ENCODE measurements at places on chromosomes 6 and 20. TPM values are rescaled to one million over a fixed set of nuclear protein-coding genes. Genes with fewer than 3 reads are reported as not detected.

SLC17A1 gene
- total RNA-seq, result not detected

UBE2C gene
- 154 TPM for total RNA-seq

CTAGE9 gene
- not detected for total RNA-seq

PDYN gene
- not detected for total RNA-seq

C20orf204 gene
- 9.7 TPM for total RNA-seq

FERMT1 gene
- not detected for total RNA-seq

ECHDC1 gene
- total RNA-seq, result 40.2 TPM

ANKRD66 gene
- total RNA-seq, result not detected

PMEPA1 gene
- total RNA-seq, result 4.9 TPM

STMND1 gene
- total RNA-seq, result not detected

PPP1R14C gene
- not detected for total RNA-seq

WFDC12 gene
- total RNA-seq, result not detected

EPB41L2 gene
- 21.6 TPM for total RNA-seq

HLA-G gene
- 2.0 TPM for total RNA-seq

HEY2 gene
- 0.11 TPM for total RNA-seq

FAM83D gene
- total RNA-seq, result 14.4 TPM

FHL5 gene
- total RNA-seq, result not detected

HTR1E gene
- total RNA-seq, result not detected

BPIFA1 gene
- total RNA-seq, result not detected

GINS1 gene
- 25.6 TPM for total RNA-seq

HMGCLL1 gene
- total RNA-seq, result not detected

IMPG1 gene
- not detected for total RNA-seq

TP53TG5 gene
- total RNA-seq, result not detected

CLPSL2 gene
- total RNA-seq, result not detected

SALL4 gene
- total RNA-seq, result 0.08 TPM

HSPA1L gene
- total RNA-seq, result 3.3 TPM

VWA7 gene
- 5.7 TPM for total RNA-seq

PRR18 gene
- total RNA-seq, result not detected

SCUBE3 gene
- 0.22 TPM for total RNA-seq

C2 gene
- total RNA-seq, result 2.2 TPM

PRL gene
- not detected for total RNA-seq

TSPO2 gene
- total RNA-seq, result not detected

TRERF1 gene
- total RNA-seq, result 21.6 TPM

HFE gene
- 5.0 TPM for total RNA-seq

FOXC1 gene
- total RNA-seq, result not detected

HLA-DPA1 gene
- 39.8 TPM for total RNA-seq

GSTA2 gene
- total RNA-seq, result not detected

SLC24A3 gene
- total RNA-seq, result not detected

BFSP1 gene
- 0.36 TPM for total RNA-seq

TCF19 gene
- total RNA-seq, result 81.0 TPM

TNFRSF21 gene
- 0.83 TPM for total RNA-seq

TTPAL gene
- total RNA-seq, result 16.9 TPM

TAGAP gene
- 112 TPM for total RNA-seq

KCNK16 gene
- not detected for total RNA-seq

MUC21 gene
- not detected for total RNA-seq

FGD2 gene
- 9.8 TPM for total RNA-seq

MEP1A gene
- not detected for total RNA-seq

POU5F1 gene
- 0.22 TPM for total RNA-seq

SLC17A2 gene
- total RNA-seq, result not detected

CBLN4 gene
- not detected for total RNA-seq

RNF39 gene
- not detected for total RNA-seq

DDX39B gene
- total RNA-seq, result 555 TPM

RHAG gene
- not detected for total RNA-seq

MLIP gene
- total RNA-seq, result not detected

YTHDF1 gene
- total RNA-seq, result 41.2 TPM

TREML1 gene
- total RNA-seq, result not detected

ADAT2 gene
- 27.0 TPM for total RNA-seq

LPA gene
- total RNA-seq, result not detected

LKAAEAR1 gene
- 0.57 TPM for total RNA-seq

All from activated naive CD8-positive, alpha-beta T cell treated with anti-CD3 and anti-CD28 coated beads, Interleukin-2, amount 10 ng/mL, durations not matched to agents 7 days and 5 days (primary cell).